Stimulated activated CD4-positive, alpha-beta T cell treated with anti-CD3 and anti-CD28 coated beads, Interleukin-4, amount 100 ng/mL, for 1 hour (primary cell): ENCODE measurements at places on chromosomes 3 and 15.

- DNase-seq, result no peak
Observed at GRCh38 chr3:5016211-5017161, 37.2 kb downstream of the BHLHE40 start.

GRCh38 chr3:56780936-56781335 lies 20.8 kb downstream of the ARHGEF3 start:
- no peak for DNase-seq

DNA sequence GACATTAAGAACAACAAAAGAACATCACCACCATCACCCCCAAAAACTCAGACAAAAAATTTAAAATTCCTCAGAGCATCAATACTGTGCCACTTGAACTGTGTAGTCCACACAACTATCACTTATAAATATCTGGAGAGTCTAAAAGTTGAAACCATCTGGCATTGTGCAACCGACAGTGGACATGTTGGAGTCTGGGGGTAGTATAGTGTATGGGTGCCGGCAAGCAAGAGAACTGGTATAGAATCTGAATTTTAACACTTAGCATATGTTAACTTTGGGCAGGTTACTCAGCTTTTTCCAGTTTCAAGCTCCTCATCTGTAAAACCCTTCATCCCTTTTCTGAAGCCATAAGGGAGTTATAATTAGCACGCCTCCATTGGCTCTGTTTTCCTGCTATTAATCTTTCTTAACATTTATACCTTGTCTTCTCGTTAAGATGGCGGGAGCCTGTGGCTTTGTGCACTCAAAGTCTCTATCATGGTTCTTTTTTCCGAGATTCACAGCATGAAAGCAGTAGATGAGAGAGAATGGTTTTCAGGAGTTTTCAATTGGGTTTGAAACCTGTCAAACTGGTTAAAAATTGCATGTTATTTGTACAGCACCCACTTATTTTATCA lies 255.7 kb upstream of the TBL1XR1 start:
- DNase-seq, result no peak

DNA sequence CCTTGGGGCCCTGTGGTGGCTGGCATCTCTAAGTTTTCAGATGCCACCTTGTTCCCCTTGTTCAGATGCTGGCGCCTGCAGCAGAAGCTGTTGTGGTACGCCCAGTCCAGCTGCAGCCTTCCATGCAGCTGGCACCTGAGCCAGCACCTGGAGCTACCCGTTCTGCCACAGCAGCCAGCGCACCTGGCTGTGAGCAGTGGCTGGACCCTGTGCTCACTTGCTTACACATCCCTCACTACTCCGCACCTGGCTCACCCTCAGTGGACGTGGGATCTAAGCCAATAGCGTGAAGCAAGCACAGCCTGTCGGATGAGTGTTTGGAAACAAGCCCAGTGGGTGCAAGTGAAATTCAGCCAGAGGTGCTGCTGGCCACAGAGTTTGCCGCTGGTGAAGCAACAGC lies 607.5 kb upstream of the BCHE start:
- DNase-seq, result no peak

DNA sequence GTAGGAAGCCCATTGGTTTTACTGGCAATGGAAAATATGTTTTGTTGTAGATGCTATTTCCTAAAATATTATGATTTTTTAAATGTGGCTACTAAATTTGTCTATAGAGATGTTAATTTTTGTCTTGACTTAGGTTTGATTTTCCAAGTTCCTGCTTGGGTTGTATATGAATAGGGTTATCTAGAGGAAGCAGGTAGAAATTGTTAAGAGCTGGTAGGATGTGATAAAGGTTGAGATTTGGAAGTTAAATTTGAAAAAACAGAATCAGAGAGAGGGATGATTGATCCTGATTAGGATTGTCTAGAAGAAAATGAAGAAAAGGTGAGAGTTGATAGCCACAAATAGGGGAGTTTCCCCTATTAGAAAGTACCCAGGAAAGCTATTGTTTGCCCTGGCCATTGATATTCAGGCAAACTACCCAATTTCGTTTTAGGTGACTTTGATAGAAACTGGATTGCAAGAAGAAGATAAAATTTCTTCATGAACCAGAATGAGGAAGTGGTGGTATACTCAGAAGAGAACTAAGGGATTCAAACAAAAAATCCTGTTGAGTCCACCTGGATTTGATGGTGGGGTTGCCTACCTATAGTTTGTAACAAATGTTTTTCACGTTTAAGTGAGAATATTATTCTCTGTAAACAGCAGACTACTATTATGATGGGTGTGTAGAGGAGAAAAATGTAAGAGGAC lies 91.2 kb upstream of the PHLDB2 start:
- DNase-seq, result no peak

DNA sequence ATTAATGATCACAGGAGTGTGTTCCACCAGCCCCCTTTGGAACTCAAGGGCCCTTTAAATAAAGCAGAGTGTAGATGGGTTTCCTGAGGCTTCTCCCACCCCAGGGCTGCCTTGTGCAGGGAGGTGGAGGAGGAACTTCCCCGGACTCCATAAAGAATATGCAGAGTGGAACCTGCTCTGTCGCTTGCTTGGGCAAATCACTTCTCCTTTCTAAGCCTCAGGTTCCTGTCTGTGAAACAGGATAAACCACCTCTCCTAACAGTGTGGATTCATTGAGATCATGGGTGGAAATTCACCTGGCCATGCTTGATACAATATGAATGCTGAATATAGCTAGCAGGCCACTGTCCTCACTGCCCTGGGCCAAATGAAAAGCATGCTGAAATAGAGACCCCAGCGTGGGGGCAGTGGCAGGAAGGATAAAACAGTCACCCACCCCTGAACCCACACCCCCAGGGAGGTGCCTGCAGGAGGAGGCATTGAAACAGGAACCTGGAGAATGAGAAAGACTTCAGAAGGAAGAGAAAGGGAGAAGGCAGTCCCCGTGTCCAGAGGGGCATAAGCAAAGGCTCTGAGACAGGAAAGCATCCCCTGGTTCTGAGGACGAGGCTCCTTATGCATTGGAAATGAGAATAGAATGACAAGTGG lies 41.1 kb upstream of the CHRNB4 start:
- DNase-seq, result no peak

- DNase-seq, result no peak
Observed at GRCh38 chr3:128372281-128372680, 94.4 kb downstream of the DNAJB8 start.

DNA sequence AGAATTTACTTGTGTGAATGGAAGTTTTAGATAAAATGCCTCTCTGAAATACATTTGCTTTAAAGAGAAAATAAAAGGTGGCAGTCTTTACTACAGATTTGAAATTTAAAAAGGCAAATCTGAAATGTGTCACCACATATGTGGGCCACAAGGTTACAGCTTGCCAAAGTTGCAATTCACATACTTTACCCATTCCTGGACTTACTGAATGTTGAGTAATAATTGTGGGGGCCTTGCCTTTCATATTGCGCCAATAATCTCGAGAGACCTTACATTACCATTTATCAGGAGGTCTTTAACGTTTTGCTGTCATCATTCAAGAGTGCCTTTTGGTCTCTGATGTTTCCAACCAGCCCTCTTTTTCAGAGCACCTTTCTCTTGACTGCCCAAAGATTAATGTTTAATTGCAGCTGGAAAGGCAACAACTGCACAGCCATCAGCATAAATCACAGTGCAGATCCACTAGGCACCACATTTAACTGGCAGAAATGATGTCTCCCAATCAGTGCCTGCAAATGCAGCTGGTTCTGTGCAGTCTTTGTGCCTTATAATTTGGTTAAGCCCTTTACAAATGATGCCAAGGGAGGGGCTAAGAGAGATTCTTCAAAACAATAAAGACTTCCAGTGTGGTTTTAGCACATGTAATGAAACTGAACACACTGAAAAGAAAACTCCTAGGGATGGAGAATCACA lies 206.8 kb downstream of the MAGI1 start:
- no peak for DNase-seq

GRCh38 chr15:74626752-74627692 lies 11.4 kb downstream of the CLK3 start:
- DNase-seq, result no peak

DNA sequence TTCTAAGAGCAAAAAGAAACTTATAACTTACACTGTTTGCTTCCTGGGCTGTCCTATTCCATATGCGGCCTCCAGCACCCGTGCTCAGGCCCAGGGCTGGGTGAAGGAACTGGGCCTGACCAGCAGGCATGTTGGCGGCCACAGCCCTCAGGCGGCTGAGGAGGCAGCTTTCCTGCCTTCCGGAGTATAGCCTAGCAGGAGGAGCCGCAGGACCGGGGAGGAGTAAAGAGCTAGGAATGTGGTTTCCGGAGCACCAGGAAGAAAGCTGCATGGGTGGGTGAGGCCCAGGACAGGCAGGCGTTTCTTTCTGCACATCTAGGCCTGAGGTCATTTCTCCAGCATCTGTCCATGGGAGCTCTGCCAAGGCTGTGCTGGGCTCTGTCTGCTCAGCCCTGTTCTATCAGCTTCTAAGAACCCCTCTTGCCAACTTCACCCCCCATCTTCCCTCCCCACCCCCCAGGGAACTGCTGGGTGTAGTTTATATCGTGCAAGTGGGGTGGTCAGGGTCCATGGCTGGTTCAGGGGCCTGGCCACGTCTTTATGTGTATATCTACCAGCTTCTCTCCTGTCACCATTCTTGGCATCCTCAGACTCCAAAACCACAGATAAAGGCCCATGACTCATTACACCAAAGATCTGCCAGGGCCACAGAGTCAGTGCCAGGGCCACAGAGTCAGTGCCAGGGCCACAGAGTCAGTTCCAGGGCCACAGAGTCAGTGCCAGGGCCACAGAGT lies 7.8 kb upstream of the KIF7 start:
- DNase-seq, result no peak

DNA sequence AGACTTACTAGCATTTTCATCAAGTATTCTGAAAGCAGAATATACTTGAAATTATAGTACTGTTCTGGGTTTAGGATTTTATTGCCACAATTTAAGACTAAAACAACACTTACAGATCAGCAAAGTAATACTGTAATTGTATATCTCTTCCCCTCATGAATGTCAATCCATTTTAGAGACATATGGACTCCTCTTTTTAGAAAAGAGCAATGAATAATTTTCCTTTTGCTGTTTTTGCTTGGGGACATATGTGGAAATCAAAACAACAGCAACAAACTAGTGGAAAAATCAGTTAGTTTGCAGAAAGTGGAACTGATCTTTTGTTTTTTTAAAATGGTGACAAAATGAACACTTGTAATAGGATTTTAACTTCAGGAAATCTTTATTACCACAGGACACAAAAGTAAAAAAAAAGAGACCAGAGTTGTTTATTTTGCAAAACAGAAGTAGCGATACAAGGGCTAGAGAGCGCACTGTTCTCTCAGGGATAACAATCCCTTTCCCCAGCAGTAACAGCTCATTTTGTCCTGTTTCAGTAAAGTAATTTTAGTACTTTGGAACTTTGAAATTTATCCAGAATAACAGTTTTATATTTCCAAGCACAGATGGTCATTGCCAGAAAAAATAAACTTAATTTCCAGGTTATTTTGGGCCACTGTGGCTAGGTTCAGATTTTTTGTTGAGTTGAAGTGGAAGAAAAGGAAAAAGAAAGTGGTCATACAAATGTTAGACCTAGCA lies 17.1 kb downstream of the LEKR1 start:
- DNase-seq, result no peak

- no peak for DNase-seq
Observed at GRCh38 chr15:41291065-41291631, 41.2 kb downstream of the OIP5 start.

DNA sequence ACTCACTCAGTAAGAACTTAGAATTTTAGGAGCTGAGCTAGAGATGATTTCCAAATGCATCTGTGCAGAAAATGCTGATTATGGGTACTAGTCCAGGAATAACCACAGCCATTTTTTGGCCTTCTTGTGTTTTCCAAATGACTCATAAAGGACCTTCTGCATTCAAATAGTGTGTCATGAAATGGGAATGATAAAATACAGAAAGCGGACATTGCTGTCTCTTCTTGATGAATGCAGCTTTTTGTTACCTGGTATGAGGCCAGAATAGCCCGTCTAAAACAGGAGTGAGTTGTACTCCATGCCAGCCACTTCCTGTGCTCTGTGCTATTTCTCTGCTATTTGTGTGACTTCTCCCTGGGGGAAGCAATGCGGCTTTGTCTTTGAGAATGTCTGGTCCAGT lies 20.5 kb upstream of the FRMD5 start:
- no peak for DNase-seq

DNA sequence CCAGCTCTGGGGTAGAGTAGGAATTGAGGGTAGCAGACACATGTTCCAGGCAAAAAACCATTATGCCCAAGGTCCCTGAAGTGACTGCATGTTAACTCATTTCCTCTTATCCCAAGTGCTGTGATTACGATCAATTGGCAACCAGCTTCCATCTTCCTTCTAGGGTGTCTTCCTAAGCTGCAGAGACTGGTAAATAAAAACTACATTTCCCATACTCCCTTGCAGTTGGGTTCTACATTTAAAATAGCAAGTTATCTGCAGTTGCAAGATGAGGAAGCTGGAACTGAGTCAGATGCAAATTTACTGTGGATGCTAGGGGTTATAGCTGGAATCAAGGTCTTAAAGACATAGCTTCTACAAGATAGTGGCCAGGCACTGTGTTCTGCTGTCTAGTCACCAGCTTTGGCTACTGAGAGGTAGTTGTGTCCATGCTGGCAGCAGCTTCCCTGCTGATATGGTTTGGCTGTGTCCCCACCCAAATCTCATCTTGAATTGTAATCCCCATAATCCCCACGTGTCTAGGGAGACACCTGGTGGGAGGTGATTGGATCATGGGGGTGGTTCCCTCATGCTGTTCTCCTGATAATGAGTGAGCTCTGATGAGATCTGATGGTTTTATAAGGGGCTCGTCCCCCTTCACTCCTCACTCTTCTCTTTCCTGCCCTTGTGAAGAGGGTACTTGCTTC lies 51.3 kb upstream of the FBN1 start:
- no peak for DNase-seq

DNA sequence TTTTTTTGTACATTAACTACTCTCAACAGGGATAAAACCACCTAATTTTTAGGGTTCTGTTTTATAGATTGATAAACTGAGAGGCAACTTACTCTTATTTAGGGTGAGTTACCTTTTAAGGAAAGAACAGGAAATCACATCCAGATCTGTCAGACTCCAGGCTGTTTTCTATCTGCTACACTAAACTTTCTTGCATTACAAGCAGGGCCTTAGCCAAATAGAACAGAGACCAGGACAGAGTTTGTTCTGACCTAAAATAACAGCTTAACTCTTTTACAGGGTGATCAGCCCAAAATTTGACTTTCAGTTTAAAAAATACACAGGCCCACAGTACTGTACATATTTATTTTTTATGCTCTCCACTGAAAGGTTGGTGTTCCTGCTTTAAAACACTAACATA lies 38.6 kb downstream of the SGO1 start:
- no peak for DNase-seq

GRCh38 chr15:58472221-58472620 lies 40.4 kb downstream of the LIPC start:
- no peak for DNase-seq

- no peak for DNase-seq
Observed at GRCh38 chr3:15403495-15403894, 23.8 kb downstream of the METTL6 start.

- no peak for DNase-seq
Observed at GRCh38 chr3:9681723-9682081, 21.9 kb upstream of the CPNE9 start.
